ENCODE measurements at places on chromosomes 5 and 9.

DNA sequence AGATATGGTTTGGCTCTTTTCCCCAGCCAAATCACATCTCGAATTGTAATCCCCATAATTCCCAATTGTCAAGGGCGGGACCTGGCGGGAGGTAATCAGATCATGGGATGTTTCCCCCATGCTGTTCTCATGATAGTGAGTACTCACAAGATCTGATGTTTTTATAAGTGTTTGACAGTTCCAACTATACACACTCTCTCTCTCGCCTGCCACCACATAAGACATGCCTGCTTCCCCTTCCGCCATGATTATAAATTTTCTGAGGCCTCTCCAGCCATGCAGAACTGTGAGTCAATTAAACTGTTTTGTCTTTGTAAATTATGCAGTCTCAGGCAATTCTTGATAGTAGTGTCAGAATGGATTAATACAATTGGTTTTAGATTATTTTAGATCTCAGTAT is 475.7 kb upstream of the CYLC2 start:
- DNase-seq, result no peak

DNA sequence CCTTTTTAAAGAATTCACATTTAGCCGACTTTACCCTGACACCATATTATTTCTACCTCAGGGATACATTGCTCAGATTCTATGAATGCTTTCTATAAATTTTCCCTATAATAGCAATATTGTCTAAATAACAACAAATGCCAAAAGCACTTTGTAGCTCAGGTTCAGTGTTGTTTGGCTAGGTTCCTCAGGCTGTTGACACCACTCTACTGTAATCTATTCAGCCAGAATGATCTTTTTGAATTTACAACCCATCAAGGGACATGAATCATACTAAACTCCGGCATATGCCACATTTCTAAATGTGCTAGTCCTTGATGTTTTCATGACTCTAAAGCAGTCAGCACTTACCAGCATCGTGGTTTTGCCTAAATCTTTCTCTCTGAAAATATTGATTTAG is 641.5 kb upstream of the CDH10 start:
- DNase-seq, result no peak

GRCh38 chr5:75885849-75886596 is 168.8 kb upstream of the POC5 start:
- DNase-seq, result no peak

GRCh38 chr5:67395790-67396418 is 199.3 kb upstream of the CD180 start:
- DNase-seq, result no peak

DNA sequence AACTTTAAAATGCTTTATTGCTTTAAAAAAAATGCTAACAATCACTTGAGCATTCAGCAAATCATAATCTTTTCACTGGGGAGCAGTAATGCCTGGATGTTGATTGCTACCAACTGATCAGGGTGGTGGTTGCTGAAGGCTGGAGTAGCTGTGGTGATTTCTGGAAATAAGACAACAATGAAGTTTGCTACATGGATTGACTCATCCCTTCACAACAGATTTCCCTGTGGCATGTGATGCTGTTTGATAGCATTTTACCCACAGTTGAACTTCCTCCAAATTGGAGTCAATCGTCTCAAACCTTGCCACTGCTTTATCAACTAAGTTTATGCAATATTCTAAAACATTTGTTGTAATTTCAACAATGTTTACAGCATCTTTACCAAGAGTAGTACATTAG is 83.3 kb downstream of the MLLT3 start:
- DNase-seq, result no peak

DNA sequence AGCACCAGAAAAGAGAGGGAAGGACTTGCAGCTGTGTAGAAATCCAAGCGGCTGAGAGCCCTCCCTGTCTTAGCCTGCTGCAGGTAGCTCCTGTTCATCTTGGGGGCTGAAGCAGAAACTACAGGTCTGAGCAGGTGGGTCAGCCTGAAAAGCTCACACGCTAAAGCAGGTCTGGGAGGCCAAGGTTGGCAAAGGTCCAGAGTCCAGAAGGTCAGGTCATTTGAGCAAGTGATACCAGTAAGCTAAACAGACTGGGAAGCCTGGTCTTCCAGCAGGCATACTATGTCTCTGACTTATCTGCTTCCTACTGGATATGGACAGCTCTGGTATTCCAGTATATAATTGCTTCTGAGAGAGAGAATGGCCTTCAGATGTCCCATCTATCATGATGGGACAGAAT is 26.2 kb downstream of the PTCD2 start:
- DNase-seq, result no peak

- no peak for DNase-seq
Observed at GRCh38 chr9:133331221-133331620, 4.8 kb downstream of the SURF6 start.

DNA sequence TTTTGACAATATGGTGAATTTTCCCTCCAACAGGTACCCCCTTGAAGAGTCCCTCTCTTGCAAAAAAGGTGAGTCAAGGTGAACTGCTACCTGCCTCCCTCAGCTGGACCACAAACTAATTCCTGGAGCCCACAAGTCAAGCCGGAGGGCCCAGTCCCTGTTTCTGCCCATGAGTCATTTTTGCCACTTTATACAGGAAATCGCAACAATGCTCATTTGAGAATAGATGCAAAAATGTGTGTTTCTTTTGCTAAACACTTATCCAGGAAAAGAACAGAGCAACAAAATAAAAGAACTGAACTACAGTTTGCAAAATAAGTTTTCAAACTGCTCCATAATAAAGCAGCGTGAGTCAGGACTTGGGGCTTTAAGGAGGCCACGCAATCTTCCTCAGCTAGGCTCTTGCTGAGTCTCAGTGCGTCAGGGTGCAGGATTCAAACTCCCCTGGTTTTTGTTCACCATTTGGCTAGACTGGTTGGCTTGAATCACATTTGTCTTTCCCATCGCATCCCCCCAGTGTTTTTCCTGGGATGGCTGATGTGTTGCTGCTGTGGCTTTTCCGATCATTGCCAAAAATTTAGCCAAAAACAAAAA is 102.7 kb downstream of the GOLPH3 start:
- DNase-seq, result no peak

GRCh38 chr9:88971131-88971960 is 19.9 kb upstream of the S1PR3 start:
- DNase-seq, result no peak

- no peak for DNase-seq
Observed at GRCh38 chr9:136707849-136708517, 4.4 kb upstream of the DIPK1B start.

DNA sequence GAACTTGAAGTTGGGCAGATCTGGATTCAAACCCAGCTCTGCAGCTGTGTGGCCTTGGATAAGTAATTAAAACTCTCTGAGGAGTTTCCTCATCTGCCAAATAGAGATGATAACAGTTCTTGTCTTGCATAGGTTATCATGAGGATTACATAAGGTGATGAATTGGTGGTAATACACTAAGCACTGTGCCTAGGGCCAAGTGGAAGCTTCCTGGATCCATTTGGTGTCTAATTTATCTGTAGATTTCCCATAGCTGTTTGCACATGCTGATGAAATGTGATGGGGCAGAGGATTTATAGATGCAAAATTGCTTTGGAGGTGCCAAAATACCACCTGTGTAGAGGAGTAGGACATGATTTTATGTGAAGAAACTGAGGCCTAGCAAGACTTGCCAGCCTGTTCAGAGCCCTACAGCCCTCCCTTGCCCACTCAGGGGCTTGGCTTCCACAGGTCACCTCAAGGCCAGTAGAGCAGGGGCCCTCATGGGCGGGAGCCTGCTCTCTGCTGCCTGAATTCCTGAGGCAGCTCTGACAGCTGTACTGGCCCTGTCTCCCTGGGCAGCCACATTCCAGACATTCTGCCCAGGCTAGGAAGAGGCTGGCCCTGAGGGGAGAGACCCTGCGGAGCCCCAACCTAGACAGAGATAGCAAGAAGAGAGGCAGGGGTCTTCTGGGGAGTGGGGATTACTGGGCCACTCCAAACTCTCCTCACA is 5.9 kb upstream of the FAT2 start:
- no peak for DNase-seq

- no peak for DNase-seq
Observed at GRCh38 chr5:15796557-15796956, 296.6 kb downstream of the FBXL7 start.

GRCh38 chr9:31500422-31500821 is 884.0 kb upstream of the ACO1 start:
- no peak for DNase-seq

DNA sequence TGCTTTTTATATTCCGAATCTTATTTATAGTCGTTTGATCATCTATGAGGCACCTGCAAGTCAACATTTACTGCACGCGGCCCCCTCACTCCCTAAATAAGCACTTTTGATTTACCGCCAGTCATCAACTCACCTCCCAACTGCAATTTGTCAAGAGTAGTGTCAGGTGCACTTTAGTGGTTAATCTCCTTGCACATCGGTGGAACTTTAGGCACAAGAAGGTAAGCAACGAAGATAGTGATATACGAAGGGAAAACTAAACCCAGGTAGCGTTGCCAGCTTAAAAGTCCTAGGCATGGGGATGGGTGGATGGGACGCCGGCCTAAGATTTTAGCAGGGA is 513 bp upstream of the RNF180 start:
- DNase-seq, result no peak

- no peak for DNase-seq
Observed at GRCh38 chr5:50501491-50502228, 60.6 kb upstream of the EMB start.
